ENCODE measurements at places on chromosomes 11 and 22.
A peak's percentile ranks its signal among the peaks of the same experiment; 100 is the strongest.

DNA sequence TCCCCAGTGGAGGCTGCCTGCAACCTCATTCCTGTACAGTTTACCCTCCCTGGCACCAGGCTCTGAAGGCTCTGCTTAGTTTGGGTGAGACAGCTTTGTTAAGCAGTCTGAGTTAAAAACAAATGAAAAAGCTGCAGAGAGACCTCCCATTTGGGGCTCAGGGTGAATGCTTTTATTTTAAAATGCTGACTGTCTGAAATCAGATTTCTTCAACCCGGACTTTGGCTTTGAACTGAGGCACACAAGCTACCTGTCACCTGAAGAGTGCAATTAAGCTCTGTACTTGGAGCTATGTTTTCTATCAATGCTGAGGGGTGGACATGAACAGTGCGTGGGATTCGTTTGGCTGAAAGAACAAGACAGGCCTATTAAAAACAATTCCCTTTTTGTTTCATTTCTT is 217.5 kb upstream of the SORL1-AS1 start:
- no peak for DNase-seq

DNA sequence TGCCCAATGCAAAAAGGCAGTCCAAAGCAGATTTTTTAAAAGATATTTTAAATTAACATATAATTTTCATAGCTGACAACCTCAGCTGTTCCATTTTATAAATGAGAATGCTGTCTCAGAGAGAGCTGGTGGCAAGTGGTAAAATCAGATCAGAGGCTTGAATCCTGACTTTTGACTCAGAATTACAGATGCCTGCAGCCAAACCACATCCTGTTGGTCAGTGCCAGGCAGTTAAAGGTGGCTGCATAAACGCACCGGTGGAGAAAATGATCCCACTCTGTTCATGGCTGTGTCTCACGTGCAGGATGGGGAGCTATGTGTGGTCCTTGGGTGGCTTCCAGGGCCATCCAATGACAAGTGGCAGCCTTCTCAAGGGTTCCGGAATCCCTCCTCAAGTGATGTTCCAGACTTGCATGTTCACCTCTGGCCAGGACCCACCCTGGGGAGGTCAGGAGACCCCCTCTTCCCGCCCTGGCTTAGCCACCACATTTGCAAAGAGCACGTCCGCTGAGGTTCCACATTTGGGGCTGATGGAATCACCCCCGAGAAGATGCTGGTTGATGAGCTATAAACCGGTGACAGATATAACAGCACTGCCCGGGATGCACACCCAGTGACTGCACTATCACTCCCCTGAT is 155.5 kb downstream of the SHANK2 start:
- DNase-seq = no peak

DNA sequence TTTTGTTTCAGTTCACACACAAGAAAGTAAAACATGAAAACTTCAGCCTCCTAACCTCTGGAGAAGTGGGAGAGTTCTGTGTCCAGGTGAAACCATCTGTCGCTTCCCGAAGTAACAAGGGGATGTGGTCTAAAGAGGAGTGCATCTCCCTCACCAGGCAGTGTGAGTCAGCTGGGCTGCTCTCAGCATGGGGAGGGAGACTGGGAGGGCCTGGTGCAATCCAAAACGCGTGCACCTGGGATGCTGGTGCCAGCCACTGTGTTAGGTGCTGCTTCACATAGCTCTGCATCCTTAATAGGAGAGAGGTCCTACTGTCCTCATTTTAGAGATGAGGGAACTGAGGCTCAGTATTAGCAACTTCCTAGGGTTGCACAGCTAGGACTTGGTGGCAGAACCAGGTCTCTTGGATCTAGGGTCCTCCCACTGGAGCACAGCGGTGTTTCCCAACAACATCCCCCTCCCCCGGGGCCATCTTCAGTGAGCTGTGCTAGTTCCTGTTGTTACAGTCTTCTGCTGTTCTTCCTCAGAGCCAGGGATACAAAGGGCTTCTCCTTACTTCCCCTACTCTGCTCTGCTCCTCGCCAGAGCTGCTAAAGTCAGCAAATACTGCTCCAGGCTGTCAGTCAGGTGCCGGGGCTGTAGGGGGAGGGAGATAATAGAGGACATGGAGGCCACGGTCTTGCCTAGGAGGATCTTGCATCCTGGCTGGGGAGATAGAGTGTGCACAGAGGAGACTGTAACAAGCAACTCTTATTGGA is 8.0 kb downstream of the IL10RA start:
- no peak for DNase-seq

DNA sequence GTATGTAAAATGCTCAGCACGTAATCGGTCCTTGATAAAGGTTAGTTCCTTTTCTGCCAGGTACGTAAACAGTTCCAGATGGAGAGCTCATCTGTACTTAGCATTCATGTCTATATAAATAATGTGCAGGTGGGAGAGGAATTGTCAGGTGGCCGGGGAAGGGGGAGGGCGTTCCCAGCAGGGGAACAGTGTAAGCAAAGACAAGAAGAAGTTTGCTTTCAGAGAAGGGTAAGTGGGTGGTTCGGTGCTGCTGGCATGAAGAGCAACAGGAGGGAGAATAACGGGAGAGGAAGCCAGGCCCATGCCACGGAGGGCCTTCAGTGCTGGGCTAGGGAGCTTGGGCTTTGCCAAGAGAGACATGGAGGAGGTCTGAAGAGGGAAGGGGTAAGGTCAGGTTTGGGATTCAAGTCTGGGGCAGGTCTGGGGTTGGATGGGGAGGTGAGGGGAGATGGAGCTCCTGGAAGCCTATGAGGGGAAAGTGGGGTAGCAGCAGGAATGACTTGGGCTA is 11.4 kb upstream of the WNT11 start:
- DNase-seq = no peak

- no peak for DNase-seq
These were observed 1156.9 kb downstream of the BRD1 start for GRCh38 chr22:48670731-48671130.

DNA sequence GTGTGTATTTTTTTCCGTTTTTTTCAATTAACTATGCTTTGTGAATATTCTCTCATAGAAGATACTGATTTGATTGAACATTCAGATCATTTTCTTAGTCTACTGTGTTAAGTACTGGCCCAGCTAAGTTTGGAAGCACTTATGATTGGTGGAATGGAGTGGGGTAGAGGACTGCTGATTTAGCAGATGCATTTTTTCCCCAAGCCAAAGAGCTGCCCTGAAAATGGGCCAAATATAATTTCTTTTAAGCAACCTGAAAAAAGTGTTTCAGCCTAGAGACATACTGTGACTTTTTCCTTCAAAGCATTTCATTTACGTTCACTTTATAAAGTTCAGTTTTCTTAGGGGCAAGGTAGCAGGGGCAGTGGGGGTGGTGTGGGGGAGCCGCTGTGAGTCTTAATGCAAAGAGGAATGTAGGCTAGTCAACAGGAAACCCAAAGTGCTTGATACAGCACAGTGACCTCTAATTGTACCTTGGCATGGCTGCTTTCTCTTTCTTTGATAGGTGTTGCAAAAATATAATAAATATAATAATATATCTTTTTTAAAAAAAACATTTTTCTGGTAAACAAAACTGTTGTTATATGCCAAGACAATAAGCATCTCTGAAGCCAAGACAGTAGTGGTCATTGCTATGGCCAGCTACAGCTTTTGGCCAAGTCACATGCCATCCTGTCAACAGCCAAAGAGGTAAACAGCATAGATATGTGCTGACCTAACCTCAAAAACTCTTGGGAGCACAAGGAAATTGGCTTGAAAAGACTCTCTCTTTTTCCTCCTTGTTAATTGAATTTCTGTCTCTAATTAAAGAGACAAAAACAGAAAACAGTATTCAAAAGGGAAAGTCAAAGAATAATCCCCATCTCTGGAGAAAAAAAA is 58.8 kb downstream of the LIF start:
- DNase-seq = no peak

DNA sequence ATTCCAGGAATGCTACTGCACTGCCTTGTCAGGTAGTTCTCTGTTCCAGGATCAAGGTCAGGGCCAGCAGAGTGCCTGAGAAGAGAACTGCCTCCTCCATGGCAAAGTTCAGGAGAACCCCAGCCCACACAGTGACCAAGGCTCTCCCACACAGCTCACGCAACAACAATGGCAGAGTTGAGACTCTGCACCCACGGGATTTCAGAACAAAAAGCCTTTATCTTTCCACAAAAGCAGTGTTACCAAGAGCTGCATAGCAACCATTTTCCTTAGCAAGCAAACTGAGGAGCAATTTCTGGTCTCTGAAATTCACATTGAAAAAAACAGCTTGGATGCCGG is 11.1 kb downstream of the PLAAT3 start:
- DNase-seq = no peak

GRCh38 chr11:111176603-111177002 is 68.9 kb upstream of the POU2AF2 start:
- no peak for DNase-seq

DNA sequence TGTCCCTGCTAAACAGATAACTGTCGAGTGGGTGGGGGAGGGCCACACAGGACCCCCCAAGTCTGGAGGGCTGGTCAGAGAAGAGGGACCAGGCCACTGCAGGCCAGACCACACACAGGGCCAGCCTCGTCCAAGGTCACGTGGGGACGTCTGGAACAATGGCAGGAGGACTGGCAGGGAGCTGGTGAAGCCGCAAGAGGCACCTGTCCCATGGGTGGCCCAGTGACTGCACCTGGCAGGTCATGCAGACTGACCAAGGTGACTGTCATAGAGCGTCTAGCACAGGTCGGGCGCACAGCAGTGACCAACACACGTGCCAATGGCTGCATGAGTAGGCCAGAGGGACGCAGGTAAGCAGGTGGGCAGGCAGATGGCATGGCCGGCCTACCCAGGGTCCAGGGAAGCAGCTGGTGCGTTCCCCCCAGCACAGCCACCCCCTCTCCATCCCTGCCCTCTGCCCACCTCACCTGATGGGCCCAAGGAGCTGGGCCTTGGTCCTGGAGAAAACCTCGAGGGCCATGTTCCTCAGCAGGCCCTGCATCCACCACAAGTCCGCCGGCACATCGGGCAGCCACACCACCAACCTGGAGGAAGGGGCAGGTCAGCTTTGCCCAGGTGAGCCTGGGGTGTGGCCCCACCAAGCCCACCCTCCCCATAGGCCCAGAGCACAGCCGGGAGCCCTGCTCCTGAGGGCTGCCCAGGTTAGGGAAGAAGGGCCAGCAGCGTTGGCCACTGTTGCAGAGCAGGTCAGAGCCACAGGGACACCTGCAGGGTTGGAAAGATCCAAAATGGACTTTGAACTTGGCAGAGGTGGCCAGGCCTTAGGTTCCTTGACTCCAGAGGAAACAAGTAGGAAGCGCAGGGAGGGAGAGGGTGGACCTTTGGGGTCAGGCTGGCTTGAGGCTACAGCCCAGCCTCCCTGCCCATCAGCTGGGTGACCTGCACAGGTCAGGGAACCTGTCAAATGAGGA is 10.4 kb downstream of the PNPLA5 start:
- no peak for DNase-seq

DNA sequence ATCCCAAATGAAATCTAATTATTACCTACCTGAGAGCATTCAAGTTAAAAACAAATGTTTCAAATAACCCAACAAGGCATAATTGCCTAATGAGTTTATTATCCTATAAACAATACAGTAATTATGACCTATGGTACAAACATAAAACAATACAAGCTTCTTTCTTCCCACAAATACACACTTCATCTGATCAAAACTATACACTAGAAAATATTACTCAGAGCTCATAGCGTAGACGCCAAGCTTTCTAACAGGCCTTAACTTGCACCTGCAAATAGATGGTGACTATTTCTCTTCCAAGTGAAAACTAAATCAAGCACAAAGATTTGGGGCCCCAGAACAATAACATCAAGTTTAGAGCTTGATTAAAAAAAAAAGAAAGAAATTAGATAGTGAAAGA is 78.1 kb downstream of the SOX6 start:
- DNase-seq = no peak

DNA sequence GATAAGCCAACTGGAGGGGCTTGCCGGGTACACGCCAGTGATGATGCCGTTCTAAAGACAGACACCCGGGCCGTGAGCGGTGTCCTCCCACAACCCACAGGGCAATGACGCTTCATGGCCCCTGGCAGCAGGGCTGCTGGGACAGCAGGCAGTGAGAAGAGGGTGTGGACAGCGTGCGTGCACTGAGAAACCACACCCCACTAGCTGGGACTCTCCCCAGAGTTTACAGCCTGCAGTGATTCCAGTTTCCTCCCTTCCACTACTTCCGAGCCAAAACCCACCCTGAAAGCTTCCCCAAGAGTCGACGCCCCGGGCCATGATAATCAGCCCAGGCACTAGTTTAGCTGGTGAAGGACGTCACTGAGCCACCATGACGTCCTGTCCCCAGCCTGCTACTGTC is 29.2 kb downstream of the CPT1A start:
- DNase-seq = no peak

DNA sequence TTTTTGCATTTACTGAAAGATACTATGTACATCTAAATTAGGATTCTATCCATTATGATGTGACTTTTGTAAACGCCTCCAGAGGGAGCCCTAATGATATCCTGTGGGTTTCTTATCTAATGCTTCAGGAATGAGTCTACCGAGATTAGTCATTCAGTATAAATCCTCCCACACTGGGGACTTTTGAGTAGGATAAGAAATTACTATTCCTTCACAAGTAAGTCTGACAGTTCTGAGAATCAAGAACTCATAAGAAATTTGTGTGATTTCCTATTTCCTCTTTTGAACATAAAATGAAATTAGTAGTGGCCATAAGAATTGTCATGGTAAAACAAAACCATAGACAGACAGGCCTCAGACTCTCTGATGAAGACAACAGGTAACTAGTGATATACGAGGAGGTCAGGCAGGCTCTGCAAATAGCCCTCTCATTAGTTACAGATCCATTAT is 10.0 kb upstream of the OR5M1 start:
- peak; percentile 82 for DNase-seq

- DNase-seq = no peak
These were observed 1.7 kb upstream of the TSSC4 start for GRCh38 chr11:2398664-2399355.

GRCh38 chr11:57421066-57421465 is 5.9 kb downstream of the SLC43A3 start:
- DNase-seq = no peak

DNA sequence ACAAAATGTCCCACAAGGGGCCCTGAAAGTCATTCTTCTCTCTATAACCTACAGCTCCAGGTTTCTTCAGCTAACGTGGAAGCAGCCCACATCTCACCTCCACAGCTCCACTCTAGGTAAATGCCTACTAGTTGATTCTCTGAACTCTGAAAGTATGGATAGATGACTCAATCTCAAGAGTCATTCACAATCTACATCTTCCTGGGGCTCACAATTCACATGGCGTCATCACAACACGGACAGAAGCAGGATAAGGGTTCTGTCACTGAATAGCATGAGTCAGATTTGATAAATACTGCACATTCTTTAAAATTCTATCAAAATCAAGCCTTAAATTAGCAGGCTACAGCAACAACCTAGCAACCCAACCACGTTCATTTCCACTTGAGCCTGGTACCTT is 96.3 kb downstream of the PLEKHA7 start:
- no peak for DNase-seq

Measured in SW 1271 (cell line).